Calu3 (cell line): ENCODE measurements at places on chromosomes 4 and X. TPM values are rescaled to one million over a fixed set of nuclear protein-coding genes. Genes with fewer than 3 reads are reported as not detected.

DNA sequence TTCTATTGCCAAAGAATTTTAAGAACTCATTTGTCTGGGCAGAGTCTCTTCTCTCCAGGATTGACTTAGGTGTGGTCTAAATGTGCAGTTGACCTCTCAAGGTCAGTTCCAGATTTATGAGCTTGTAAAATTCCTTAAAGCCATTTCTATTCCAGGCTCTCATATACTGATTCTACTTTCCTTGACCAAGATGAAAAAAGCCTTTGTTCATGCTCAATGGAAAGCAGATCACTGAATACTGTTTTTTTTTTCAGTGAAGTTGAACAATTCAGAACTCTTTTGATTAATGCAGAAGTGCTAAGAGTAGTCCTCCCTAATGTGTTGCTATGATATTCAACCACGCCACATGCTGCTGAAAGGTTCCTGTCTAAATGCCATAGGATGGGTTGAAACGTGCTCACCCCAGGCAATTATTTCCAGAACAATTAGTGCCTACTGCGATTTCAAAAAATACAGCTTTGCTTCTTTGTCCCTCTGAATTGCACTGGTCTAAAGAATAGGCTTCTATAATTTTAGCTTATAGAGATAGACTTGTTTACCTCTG, 312.4 kb upstream of the PABPC5 start:
- H3K4me1 ChIP-seq, result no peaks in the 10 kb centered on the region
- no peaks in the 10 kb centered on the region for H3K27me3 ChIP-seq
- no peaks in the 10 kb centered on the region for H3K36me3 ChIP-seq
- DNase-seq, result no peak
- no peak overlapping the region for H3K4me3 ChIP-seq
- no peak overlapping the region for H3K27ac ChIP-seq

DNA sequence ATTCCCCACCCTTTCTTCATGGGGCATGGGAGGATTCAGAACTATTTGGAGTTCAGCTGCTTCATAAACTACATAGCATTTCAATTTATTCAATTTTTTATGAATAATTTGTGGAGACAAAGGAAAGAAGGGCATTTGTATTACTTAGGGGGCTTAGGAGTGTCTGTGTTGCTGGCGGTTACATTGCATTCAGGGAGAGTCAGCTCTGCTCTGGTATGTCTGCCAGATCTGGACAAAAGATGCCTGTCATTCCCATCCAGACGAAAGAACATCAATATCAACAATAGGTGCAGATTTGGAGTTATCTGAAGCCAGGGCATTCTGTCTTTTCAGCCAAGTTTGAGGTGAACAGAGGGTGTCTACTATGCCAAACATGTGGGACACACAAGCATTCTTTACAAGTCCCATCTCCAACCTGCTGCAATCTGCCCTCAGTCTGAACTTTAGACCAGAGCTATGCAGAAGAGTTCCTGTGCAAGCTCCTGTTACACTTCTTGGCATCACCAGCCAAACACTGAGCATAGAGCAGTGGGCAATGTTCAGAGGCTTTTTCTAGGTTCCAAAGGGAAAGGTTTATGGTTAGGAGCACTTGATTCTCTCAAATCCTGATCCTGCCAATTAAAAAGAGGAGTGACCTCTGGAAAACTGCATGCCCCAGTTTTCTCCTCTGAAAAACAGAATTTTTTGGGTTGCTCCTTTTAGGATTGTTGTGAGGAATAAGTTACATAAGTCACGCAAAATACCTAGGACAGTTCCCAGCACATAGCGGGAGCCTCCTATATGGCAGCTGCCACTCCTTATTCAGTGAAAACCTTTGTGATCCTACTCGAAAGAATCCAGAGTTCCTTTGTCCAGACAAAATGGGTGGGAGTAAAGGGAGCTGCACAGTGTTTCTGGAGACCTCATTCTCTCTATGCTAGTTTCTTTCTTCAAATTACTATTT, 719.5 kb upstream of the SLIT2 start:
- H3K4me1 ChIP-seq, result no peaks in the 10 kb centered on the region
- no peak for DNase-seq
- no peak overlapping the region for H3K4me3 ChIP-seq
- H3K27ac ChIP-seq, result no peak overlapping the region

- H3K4me3 ChIP-seq, result no peak overlapping the region
- H3K36me3 ChIP-seq, result no peaks in the 10 kb centered on the region
- no peaks in the 10 kb centered on the region for H3K27me3 ChIP-seq
- no peak for DNase-seq
These were observed 191.4 kb downstream of the ADAMTS3 start for GRCh38 chr4:72377491-72378194.

Gene ARSH
- total RNA-seq, result not detected in 2 replicates
